ENCODE measurements at places on chromosomes 2 and 18. TPM values are rescaled to one million over a fixed set of nuclear protein-coding genes. Genes with fewer than 3 reads are reported as not detected.

The SGO2 gene
- total RNA-seq, result 21.7 TPM

GRCh38 chr2:40700231-40700954 lies 248.5 kb upstream of the SLC8A1 start:
- no peaks in the 10 kb centered on the region for H3K36me3 ChIP-seq
- no peak overlapping the region for H3K4me3 ChIP-seq
- no peaks in the 10 kb centered on the region for H3K27me3 ChIP-seq
- H3K4me1 ChIP-seq, result no peaks in the 10 kb centered on the region

The ARHGEF4 gene
- 0.21 TPM for total RNA-seq

- no peak overlapping the region for H3K27ac ChIP-seq
- no peak overlapping the region for H3K4me3 ChIP-seq
- no peak for DNase-seq
- H3K36me3 ChIP-seq, result no peaks in the 10 kb centered on the region
Observed at GRCh38 chr2:4561196-4561595, 857.8 kb downstream of the DCDC2C start.

The CLHC1 gene
- total RNA-seq, result 4.0 TPM

DNA sequence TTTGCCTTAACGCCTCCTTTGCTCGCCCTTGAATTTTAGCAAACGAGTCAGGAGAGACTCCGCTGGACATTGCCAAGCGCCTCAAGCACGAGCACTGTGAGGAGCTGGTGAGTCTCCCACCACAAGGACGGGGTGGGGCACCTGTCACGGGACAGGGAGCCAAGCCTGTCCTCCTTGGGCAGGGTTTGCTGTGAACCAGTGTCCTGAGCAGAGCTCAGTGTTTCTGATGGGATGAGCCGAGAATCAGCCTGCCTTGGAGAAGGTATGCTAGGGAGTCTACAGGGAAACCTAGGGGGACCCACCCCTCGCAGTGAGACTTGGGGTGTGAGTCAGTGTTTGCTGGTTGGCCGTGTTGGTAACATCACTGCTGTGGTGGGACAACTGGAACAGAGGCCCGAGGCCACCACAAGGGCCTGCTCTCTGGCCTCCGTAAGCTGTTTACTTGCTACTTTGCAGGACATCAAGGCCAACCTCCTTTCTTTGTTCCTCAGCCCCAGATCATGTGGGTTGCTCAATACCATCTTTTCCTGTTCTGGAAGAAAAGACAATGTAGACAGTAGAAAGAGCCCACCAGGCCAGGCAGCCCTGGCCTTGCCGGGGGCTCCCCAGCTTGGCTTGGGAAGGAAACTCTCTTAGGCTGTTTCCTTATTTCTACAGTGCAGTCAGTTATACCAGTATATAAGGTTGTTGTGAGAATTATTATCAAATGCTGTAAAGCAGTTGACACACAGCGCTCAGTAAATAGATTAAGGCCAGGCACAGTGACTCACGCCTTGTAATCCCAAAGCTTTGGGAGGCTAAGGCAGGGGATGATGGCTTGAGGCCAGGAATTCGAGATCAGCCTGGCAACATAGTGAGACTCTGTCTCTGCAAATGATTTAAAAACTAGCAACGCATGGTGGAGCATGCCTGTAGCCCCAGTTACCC lies 42.4 kb downstream of the ITGB1BP1 start:
- H3K36me3 ChIP-seq, result no peaks in the 10 kb centered on the region
- H3K4me3 ChIP-seq, result no peak overlapping the region
- H3K4me1 ChIP-seq, result no peaks in the 10 kb centered on the region
- no peaks in the 10 kb centered on the region for H3K27me3 ChIP-seq
- H3K27ac ChIP-seq, result no peak overlapping the region
- DNase-seq, result no peak

The INHA gene
- total RNA-seq, result not detected

The C2orf81 gene
- total RNA-seq, result 9.8 TPM

DNA sequence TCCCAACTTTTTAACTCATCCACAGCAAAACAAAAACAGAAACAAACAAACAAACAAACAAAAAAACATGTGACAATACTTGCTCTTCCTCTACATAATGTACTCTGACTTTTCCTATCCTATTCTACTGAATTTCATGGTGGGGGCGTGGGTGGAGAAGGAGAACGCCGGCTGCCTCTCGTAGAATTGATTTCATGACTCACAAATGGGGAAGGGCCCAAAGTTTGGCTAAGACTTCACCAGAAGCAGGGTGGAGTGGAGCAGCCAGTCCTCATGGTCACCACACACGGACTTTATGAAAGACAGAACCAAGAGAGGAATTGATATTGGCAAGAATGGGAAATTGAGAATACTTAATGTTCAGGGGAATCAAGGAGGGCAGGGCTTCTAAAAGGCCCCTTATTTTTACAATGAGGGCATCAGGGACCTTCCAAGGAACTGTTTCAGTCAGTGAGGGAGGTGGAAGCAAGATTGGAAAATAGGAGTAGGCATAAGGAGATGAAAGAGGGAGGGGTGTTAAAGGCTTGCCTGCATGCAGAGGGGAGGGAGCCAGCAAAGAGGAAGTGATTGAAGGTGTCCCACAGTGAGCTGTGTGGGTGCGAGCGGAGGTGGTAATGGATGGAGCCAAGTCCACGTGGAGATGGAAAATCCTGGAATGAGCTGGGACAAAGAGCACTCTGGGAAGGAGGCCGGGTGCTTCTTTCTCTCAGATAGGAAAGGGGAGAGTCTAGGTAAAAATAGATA lies 27.9 kb downstream of the MARCHF4 start:
- no peak for DNase-seq
- no peak overlapping the region for H3K27ac ChIP-seq
- H3K4me1 ChIP-seq, result no peaks in the 10 kb centered on the region

The TIA1 gene
- 87.4 TPM for total RNA-seq

DNA sequence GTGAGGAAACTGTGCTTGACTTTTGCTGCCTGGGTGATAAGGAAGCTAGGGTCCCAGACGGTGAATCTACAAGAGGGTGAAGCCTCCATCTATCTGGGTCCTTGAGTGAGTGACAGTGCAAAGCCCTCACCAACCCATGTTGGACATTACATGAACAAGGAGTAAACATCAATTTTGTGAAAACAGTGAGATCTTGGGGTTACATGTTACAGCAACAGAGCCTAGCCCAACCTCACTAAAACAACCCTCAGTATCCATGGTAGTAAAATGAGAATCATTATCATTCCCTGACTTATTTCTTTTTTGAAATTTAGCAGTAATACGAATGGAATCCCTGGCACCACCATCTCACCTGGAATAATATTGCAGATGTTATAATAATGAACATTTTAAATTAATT lies 103.4 kb downstream of the TSN start:
- no peak overlapping the region for H3K27ac ChIP-seq
- H3K4me3 ChIP-seq, result no peak overlapping the region
- no peak for DNase-seq
- no peaks in the 10 kb centered on the region for H3K36me3 ChIP-seq
- H3K4me1 ChIP-seq, result no peaks in the 10 kb centered on the region
- H3K27me3 ChIP-seq, result no peaks in the 10 kb centered on the region

DNA sequence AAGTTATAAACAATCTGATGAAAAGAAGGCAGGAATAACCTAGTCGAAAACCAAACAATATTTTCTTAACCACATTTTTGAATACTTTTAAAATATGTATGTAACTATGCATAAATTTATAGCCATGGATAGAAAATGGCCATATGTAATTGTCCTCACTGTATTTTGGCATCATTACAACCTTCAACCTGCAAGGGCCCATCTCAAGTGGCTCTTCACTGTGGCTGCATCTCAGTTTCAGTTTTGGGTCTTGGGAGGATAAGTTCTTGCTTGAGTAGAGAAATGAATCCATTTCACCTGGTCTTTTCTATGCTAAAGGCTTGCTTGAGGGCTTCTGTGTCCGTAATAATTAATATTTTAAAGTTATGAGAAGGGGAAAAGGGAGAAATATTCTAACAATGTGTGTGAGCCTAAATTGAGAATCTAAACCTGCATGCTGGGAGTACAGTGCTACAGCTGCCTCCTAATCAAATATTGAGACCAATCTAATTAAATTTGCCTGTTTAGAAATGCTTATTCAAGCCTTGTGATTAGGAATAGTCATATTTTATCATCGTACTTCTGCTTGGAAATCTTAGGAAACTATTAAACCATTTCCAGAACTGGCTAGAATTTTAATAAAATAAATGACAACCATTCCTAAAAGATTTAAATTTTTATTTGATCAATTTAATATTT lies 92.5 kb downstream of the EML4 start:
- peaks cover 14% of the 10 kb centered on the region for H3K36me3 ChIP-seq
- no peaks in the 10 kb centered on the region for H3K27me3 ChIP-seq
- no peak overlapping the region for H3K27ac ChIP-seq
- no peak overlapping the region for H3K4me3 ChIP-seq
- DNase-seq, result no peak

- H3K27me3 ChIP-seq, result no peaks in the 10 kb centered on the region
- H3K4me3 ChIP-seq, result no peak overlapping the region
- no peak overlapping the region for H3K27ac ChIP-seq
Observed at GRCh38 chr2:198968545-198968944, 489.2 kb downstream of the SATB2 start.

The FARSB gene
- 47.8 TPM for total RNA-seq

DNA sequence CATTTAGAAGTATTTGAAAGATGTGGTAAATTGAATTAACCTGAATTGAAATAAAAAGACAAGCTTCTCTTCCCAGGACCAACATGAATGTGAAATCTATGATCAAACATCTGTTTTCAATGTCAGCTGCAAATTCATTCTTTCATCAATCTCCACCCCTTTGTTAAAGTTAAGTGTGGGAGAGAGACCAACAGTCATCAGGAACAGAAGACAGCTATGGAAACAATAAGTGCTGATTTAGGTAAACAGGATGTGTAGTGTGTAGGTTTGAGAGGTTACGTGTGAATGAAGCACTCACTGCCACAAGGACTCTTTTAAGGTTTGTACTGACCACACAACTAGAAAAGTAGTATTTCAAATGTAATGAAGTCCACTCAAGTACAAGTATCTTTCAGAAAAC lies 1659.8 kb upstream of the CELF4 start:
- H3K4me1 ChIP-seq, result no peaks in the 10 kb centered on the region
- no peak overlapping the region for H3K4me3 ChIP-seq
- H3K27ac ChIP-seq, result no peak overlapping the region
- no peak for DNase-seq
- H3K36me3 ChIP-seq, result no peaks in the 10 kb centered on the region

The PMAIP1 gene
- total RNA-seq, result 101 TPM

GRCh38 chr2:206211657-206212255 lies 52.1 kb downstream of the EEF1B2 start:
- no peak for DNase-seq
- H3K36me3 ChIP-seq, result no peaks in the 10 kb centered on the region
- no peaks in the 10 kb centered on the region for H3K4me1 ChIP-seq
- H3K27ac ChIP-seq, result no peak overlapping the region
- no peaks in the 10 kb centered on the region for H3K27me3 ChIP-seq

DNA sequence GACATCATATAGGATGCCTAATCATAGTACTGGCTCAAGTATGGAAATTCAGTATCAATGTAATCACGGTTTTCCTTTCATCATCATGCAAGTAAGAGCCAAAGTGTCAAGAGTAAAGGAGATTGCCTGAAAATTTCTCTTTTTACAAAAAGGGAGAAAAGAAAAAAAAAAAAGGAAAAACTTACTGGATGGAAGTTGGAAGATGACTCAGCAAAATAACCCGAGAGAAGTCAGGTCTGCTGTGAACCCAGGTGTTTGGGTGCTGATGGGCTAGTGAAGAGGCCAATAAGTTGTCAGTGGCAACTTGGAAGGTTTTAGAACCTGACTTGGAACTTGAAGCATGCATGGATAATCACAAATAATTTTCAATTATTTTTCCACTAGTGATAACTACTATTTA lies 441.9 kb upstream of the SLC14A2 start:
- H3K4me3 ChIP-seq, result no peak overlapping the region
- DNase-seq, result no peak
- H3K4me1 ChIP-seq, result no peaks in the 10 kb centered on the region
- no peaks in the 10 kb centered on the region for H3K27me3 ChIP-seq
- no peak overlapping the region for H3K27ac ChIP-seq
- H3K36me3 ChIP-seq, result no peaks in the 10 kb centered on the region

GRCh38 chr2:109560265-109560664 lies 53.5 kb downstream of the SEPTIN10 start:
- H3K4me1 ChIP-seq, result no peaks in the 10 kb centered on the region
- H3K27ac ChIP-seq, result no peak overlapping the region

DNA sequence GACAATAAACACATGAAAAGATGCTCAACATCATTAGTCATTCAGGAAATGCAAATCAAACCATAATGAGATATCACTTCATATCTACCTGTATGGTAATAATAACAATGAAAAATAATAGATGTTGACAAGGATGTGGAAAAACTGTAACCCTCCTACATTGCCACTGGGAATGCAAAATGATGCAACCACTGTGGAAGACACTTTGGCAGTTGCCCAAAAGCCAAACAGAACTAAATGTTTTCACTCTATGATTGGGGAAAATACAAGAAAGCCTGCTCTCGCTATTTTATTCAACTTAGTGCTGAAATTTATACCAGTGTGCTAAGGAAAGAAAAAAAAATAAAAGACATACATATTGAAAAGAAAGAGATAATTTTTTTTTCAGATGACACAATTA lies 934.5 kb downstream of the CNTNAP5 start:
- H3K36me3 ChIP-seq, result no peaks in the 10 kb centered on the region
- H3K4me3 ChIP-seq, result no peak overlapping the region
- no peaks in the 10 kb centered on the region for H3K27me3 ChIP-seq
- no peaks in the 10 kb centered on the region for H3K4me1 ChIP-seq

The ZNF892 gene
- total RNA-seq, result 0.59 TPM

The NYAP2 gene
- not detected for total RNA-seq

GRCh38 chr2:186695081-186695756 lies 1.4 kb downstream of the FAM171B start:
- 0 out of 2 replicates have a peak overlapping the region, but pooled peaks have one; percentile 19 for H3K4me3 ChIP-seq
- H3K4me1 ChIP-seq, result no peaks in the 10 kb centered on the region
- no peaks in the 10 kb centered on the region for H3K27me3 ChIP-seq
- DNase-seq, result no peak

The UCN gene
- total RNA-seq, result 2.0 TPM

- DNase-seq, result no peak
- H3K4me3 ChIP-seq, result no peak overlapping the region
- no peak overlapping the region for H3K27ac ChIP-seq
Observed at GRCh38 chr2:45922577-45922988, 271.1 kb downstream of the PRKCE start.

The STARD6 gene
- total RNA-seq, result 0.33 TPM

- DNase-seq, result no peak
- H3K4me3 ChIP-seq, result no peak overlapping the region
- no peaks in the 10 kb centered on the region for H3K27me3 ChIP-seq
- H3K4me1 ChIP-seq, result peaks cover 16% of the 10 kb centered on the region
- H3K36me3 ChIP-seq, result no peaks in the 10 kb centered on the region
- no peak overlapping the region for H3K27ac ChIP-seq
Observed at GRCh38 chr2:148814860-148815419, 60.1 kb upstream of the KIF5C start.

The DIPK1C gene
- total RNA-seq, result not detected

- no peak for DNase-seq
- H3K27me3 ChIP-seq, result no peaks in the 10 kb centered on the region
- H3K4me1 ChIP-seq, result no peaks in the 10 kb centered on the region
- H3K36me3 ChIP-seq, result peaks cover 23% of the 10 kb centered on the region
- H3K27ac ChIP-seq, result no peak overlapping the region
- no peak overlapping the region for H3K4me3 ChIP-seq
Observed at GRCh38 chr2:233463586-233463985, 103.0 kb downstream of the USP40 start.

The IL1F10 gene
- not detected for total RNA-seq

The SPC25 gene
- 18.7 TPM for total RNA-seq

The KHK gene
- 7.8 TPM for total RNA-seq

The RIT2 gene
- total RNA-seq, result not detected

The SP5 gene
- not detected for total RNA-seq
